ENCODE measurements at places on chromosomes 11 and 22. TPM values are rescaled to one million over a fixed set of nuclear protein-coding genes. Genes with fewer than 3 reads are reported as not detected.

OR56A3 gene
- not detected for total RNA-seq

NPTXR gene
- total RNA-seq, result 2.3 TPM

TYMP gene
- 37.3 TPM for total RNA-seq

IL18 gene
- 54.5 TPM for total RNA-seq

GUCY1A2 gene
- 0.16 TPM for total RNA-seq

ELFN2 gene
- total RNA-seq, result 9.0 TPM

All from mesangial cell (primary cell).